ENCODE measurements at places on chromosomes 1 and 21.

DNA sequence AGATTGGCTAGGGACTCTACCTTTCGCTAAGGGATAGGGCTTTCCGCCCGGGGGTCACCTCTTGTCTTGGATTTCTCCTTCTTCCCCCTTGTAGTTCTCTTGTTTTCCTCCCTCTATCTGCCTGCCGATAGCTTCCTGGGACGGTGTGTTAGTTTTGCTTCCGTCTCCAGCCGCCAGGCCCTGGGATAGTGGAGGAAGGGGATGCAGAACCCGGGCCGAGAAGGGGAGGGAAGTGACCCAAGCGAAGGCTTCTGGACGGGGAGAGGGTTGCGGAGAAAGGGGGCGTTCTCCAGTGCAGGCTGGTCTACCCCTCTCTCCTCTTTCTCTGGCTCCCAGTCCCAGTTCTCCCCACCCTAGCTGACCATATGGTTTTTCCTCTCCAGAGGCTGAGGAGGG is 871 bp downstream of the TUFT1 start:
- DNase-seq = no peak

DNA sequence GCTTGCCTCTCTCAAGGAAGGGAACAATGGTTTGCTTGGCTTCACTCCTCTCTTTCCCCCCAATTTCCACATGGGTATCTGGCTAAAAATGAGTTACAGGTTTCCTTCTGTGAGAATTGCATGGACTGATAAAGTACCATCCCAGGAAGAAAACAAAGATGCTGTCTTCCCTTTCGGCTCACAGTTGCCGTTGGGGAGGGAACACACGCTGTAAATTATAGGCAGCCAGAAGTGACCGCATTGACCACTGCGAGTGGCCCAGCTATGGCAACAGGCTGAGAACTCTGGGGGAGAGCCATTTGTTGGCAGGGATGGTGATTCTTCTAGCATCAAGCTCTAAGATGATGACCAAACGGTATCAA is 2.9 kb downstream of the RUNX1 start:
- no peak for DNase-seq

DNA sequence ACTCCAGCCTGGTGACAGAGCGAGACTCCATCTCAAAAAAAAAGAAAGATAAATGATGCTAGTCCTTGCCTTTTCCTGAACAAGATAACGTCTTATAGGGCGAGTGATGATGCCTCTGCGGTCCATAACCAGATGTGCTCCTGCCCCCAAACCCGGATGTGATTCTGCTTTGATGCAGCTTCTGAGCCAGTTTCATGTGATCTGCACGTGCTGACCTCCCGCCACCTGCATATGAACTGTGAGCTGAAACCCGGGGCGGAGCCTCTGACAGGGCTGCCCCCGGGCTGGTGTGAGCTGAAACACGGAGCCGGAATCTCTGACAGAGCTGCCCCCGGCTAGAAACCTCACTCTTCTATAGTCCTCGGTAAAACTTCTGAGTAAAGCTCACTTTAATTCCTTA is 1.3 kb downstream of the KRTAP12-4 start:
- no peak for DNase-seq

DNA sequence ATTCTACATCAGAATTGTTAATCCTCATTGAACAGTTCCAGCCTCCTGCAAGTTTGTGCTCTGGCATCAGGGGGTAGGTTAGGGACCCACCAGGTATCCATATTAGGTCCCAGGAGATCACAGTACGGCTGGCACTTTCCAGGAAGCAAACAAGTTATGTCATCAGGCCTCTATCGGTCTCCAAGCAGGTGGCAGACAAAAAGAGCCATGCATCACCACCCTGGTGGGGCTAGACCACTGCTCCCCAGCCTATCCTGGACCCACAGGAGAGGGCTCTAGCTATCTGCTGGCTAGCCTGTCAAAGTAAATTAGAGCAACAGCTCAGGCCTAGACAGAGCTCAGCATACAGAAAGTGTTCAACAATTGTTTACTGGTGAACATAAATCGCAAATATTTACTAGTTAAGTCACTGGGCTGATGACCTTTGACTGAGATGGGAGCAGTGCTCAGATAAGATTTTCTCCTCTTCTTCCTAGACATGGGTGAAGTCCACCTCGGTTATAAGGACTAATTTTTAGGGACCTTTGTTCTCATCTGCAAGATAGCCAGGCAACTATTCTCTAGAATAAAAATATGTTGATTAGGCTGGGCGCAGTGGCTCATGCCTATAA is 6.4 kb downstream of the NUAK2 start:
- no peak for DNase-seq

- no peak for DNase-seq
These were observed at the start of gene CFAP107 for GRCh38 chr1:12745992-12746323. Gene CFAP107, plus strand, starts transcription at chr1:12746200. Its CDS starts 231 bp downstream, at chr1:12746431.

DNA sequence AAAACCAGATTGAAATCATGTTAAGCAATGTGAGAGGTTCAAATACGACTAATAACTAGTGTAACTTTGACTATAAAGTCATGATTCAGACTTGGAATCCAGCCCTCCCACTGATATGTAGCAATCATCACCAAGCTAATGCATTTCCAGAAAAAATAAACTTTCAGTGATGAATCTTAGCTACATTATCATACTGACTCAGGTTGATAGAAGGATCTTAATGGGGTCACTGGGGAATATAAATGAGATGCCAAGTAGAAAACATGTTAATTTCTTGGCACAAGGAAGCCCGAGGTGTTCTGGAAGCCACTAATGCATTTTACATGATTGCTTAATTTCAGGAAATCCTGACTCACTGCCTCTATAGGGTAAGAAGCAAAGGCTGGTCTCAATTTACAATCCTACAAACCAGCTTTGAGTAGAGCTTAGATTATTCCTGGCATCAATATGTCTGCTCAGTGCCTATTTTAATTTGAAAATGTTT is 67.7 kb downstream of the SELENOF start:
- DNase-seq = no peak

- DNase-seq = no peak
These were observed 127.4 kb downstream of the GLUL start for GRCh38 chr1:182264185-182264584.

DNA sequence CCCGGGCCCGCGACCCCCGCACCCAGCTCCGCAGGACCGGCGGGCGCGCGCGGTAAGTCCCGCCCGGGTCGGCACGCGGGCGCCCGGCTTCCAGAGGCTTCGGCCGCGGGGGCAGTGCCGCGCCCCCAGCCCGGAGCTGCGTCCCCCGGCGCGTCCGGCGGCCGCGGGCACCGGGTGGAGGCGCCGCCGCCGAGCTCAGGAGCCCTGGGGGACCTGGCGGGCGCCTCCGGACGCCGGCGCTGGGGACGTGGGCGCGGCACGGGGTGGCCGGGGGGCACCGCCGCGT is 227 bp downstream of the NBL1 start:
- DNase-seq = no peak

- DNase-seq = no peak
These were observed 6.0 kb upstream of the LCE1F start for GRCh38 chr1:152768847-152769533.

DNA sequence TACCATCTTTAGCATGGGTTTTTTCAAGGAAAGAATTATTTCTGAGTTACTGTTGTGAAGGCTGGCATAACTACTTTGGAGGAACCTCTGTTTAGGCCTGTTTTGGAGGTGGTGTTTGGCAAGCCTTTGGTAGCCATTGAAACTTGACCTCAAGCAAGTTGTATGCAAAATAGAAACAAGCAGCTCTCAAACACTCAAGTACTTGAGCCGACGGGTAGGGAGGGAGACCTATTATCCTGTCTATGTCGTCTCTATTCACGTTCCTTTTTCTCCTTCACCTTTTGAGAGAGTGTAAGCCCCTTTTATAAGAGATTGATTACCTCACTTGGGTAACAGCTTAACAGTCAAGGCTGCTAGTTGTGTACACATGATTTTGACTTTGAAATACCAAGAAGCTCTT is 878.3 kb upstream of the CXADR start:
- no peak for DNase-seq

GRCh38 chr1:176801514-176802020 is 338.6 kb downstream of the PAPPA2 start:
- DNase-seq = no peak

DNA sequence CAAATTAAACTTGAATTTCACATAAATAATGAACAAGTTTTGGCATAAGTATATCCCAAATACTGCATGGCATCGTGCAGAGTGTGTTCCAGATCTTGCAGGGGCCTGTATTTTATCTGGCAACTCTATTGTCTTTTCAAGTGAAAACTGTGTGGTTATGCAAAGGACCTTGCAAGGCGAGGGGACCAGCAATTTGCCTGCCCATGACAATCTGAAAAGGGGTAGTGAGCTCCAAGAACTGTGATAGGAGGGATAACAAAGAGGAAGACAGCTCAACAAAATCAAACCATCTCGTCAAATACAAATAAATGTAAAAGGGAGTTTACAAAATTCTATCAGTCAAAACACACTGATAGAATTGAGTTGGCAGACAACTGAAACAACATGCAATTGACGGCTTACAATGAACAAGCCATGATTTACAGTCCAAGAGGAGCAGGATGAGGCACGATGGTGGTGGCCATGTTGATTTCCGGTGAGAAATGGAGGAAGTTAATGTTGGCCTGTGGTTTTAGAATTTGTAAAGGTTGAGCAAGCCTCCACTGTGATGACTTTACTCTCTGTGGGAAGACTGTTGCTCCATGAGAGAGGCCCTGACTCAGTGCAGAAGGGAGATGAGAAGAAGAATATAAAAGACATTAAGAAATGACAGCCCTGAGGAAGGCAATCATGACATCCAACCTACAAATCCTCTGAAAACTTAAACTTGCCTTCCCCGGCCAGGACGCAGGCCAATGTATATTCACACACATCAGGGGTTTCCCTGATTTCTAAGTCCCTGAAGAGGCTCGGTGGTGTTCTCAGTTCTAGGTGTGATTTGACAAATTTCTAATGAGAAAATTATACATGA is 132.2 kb downstream of the ADSS2 start:
- no peak for DNase-seq

- DNase-seq = no peak
These were observed 7.2 kb upstream of the CDC73 start for GRCh38 chr1:193114485-193115095.

Measured in activated naive CD4-positive, alpha-beta T cell treated with anti-CD3 and anti-CD28 coated beads, Interleukin-2, amount 50 U/mL, for 16 hours (primary cell).